ENCODE measurements at places on chromosomes 7 and 10.
A peak's percentile ranks its signal among the peaks of the same experiment; 100 is the strongest.

GRCh38 chr7:16293669-16294425 lies 127.5 kb downstream of the CRPPA start:
- no peaks in the 10 kb centered on the region for H3K27me3 ChIP-seq
- H3K36me3 ChIP-seq, result no peaks in the 10 kb centered on the region
- H3K4me1 ChIP-seq, result no peaks in the 10 kb centered on the region
- no peak for DNase-seq
- no peak overlapping the region for H3K4me3 ChIP-seq
- no peak overlapping the region for H3K27ac ChIP-seq

GRCh38 chr10:43573250-43574000 lies 991 bp downstream of the ZNF239 start:
- no peak for DNase-seq
- peak overlapping the region; percentile 69 for H3K4me3 ChIP-seq
- peaks cover 24% of the 10 kb centered on the region for H3K4me1 ChIP-seq

GRCh38 chr10:23530079-23530478 lies 91.2 kb downstream of the OTUD1 start:
- no peak overlapping the region for H3K4me3 ChIP-seq
- no peak overlapping the region for H3K27ac ChIP-seq
- H3K36me3 ChIP-seq, result no peaks in the 10 kb centered on the region
- H3K4me1 ChIP-seq, result no peaks in the 10 kb centered on the region

- H3K4me3 ChIP-seq, result no peak overlapping the region
- DNase-seq, result no peak
- H3K4me1 ChIP-seq, result no peaks in the 10 kb centered on the region
- H3K27ac ChIP-seq, result no peak overlapping the region
Measured at GRCh38 chr10:123044391-123044790, 35.6 kb downstream of the ACADSB start.

DNA sequence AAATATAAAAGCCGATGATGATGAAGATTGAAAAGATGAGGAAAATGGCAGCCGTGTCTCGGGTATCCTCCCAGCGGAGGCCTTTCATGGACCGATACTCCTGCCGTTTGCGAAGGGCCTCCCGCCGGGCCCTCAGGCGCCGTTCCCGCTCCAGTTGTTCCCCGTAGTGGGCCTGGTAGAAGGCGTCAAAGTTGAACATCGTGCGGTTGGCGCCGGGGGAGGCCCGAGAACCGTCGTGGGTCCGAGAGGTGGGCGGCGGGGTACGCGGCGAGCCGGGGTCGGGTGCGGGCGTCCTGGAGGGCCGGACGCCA lies 553 bp downstream of the DNAJC30 start:
- H3K36me3 ChIP-seq, result peaks cover 39% of the 10 kb centered on the region
- H3K4me3 ChIP-seq, result peak overlapping the region; percentile 100
- peaks cover 22% of the 10 kb centered on the region for H3K4me1 ChIP-seq
- no peaks in the 10 kb centered on the region for H3K27me3 ChIP-seq
- peak overlapping the region; percentile 92 for H3K27ac ChIP-seq

DNA sequence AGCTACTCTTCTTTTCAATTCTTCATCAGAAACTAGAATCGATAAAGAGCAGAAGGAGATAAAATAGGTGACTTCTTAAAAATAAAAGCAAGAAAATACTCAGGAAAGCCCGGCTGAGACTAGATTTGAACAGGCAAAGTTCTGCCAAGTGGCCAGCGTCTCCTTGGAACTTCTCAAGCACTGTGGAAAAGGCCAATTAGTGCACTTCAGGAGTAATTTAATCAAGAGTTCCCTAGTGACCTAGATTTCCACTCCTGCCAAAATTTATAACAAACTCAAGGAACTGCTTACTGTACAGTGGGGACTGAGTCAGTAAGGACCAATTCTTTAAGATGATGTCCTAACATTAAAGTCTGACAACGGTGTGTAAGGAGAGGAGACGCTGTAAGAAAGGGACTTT lies 57.3 kb downstream of the CHCHD3 start:
- peaks cover 3% of the 10 kb centered on the region for H3K4me1 ChIP-seq
- no peaks in the 10 kb centered on the region for H3K36me3 ChIP-seq
- DNase-seq, result no peak

- no peaks in the 10 kb centered on the region for H3K36me3 ChIP-seq
- peak overlapping the region; percentile 50 for H3K27ac ChIP-seq
- H3K4me1 ChIP-seq, result peaks cover 30% of the 10 kb centered on the region
- peak; percentile 49 for DNase-seq
Measured at GRCh38 chr10:88080213-88080612, 216.8 kb downstream of the PTEN start.

DNA sequence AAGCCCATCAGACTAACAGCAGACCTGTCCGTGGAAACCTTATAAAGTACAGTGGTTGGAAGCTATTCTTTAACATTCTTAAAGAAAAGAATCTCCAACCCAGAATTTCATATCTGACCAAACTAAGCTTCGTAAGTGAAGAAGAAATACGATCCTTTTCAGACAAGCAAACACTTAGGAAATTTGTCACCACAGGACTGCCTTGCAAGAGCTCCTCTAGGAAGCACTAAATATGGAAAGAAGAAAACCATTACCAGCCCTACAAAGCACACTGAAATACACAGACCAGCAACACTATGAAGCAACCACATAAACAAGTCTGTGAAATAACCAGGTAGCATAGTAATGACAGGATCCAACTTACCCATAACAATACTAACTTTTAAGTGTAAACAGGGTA lies 177.7 kb upstream of the PRSS1 start:
- no peak overlapping the region for H3K4me3 ChIP-seq
- no peak overlapping the region for H3K27ac ChIP-seq

GRCh38 chr10:46282842-46283574 lies 3.8 kb upstream of the ANTXRL start:
- peaks cover 31% of the 10 kb centered on the region for H3K4me1 ChIP-seq
- H3K27me3 ChIP-seq, result peaks cover 7% of the 10 kb centered on the region
- no peaks in the 10 kb centered on the region for H3K36me3 ChIP-seq
- DNase-seq, result peak; percentile 80
- no peak overlapping the region for H3K27ac ChIP-seq
- peak overlapping the region; percentile 55 for H3K4me3 ChIP-seq
